ENCODE measurements at places on chromosomes 7 and 10.
A peak's percentile ranks its signal among the peaks of the same experiment; 100 is the strongest.

DNA sequence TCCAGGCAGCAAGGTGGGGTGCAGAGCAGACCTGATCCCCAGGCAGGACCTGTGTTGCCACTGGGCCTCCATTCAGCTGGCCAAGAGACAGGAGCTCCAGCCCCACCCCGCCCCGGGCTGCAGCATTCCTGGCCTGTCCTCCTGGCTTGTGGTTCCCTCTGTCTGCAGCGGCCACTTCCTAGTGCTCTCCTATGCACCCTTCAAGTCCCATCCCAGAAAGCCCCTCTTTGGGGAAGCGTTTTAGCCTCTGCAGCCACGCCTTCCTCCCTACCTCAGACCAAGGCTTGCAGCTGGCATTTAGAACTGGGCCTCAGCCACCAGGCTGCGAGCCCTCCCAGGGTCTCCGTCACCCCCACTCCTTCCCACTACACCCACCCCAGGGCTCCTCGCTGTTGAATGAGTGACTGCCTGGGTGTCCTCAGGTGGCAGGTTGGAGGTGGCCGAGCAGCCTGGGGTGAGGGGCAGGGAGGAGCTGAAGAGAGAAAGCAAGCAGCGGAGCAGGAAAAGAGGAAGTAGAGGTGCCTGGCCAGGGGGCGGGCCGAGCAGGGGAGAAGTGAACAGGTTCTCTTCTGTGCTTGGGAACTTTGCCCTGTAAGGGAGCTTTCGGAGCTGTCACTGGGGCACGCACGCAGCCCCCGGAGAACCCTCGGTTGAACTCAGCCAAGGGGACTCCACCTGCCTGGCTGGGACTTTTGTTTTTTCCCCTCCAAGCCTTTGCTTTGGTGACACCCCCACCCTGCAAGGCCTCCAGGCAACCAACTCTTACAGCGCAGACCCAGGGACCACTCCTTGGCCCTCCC, 109.1 kb upstream of the TNRC18 start:
- DNase-seq, result no peak

DNA sequence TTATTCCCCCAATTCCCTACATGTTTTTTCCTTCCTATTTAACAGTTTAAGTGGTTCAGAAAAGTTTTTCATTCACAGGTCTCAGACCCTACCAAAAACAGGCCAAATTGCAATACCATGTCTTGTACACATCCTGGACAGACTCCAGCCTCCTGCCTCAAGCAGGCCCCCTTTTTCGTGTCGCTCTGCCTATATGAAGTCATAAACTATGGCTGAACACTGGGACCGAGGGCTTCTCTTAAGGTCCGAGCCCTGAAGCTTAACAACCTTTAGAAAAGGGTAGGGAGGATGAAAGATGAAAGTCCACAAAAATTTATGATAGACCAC, 1.4 kb downstream of the FBXW4 start:
- DNase-seq, result no peak

GRCh38 chr7:98024075-98024474, 34.1 kb upstream of the OCM2 start:
- DNase-seq, result no peak

DNA sequence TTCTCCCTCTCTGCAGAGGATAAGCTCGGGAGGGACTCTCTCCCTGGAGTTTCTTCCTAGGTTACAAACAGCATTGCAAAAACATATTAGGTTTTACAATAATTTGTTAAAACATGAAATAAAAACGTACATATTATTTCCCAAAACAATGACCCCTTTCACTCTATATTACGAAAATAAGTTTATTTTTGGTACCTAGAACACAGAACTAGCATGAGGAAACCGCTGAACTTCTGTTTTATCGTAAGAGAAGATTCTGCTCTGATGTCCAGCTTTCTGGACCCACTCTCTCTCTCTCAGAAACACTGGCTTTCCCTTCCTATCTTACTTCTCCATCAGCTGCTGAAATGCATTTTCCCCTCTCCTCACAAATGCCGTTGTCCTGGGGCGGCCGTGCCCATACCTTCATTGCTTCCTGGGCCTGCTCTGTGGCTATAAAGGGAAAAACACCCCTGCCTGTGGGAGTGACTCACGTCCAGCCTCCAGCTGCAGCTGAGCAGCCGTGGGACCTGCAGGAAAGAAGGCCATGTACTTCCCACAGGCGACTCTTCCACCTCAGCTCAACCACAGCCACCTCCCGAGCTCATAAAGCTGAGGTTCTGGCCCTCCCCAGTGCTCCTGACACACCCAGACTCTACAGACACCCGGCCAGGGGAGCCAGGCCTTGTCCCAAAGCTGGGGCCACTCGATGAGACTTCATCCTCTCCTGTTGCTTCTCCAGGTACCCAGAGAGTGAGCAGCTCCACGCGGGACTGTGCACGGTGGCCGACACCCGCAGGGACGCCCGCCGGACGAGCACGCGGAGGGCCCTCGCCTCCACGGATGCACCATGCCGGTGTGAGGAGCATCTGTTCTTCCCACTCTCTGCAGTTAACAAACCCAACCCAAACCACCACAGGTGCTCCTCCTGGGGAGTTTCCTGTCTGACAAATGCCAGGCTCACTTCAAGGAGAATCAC, 3.1 kb downstream of the GPER1 start:
- no peak for DNase-seq

- no peak for DNase-seq
These were observed 76.3 kb downstream of the FGFR2 start for GRCh38 chr10:121521794-121522556.

- DNase-seq, result no peak
These were observed 5.4 kb downstream of the VIM start for GRCh38 chr10:17233286-17233991.

DNA sequence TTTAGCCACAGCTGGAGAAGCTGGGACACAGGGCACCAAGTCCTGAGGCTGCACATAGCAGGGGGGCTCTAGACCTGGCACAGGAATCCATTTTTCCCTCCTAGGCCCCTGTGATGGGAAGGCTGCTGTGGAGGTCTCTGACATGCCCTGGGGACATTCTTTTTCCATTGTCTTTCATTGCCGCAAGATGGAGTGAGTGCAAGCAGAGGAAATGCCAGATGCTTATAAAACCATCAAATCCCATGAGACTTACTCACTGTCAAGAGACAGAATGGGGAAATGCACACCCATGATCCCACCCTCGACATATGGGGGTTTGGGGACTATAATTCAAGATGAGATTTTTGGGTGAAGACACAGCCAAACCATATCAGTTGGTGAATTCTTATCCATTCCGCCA, 94.7 kb upstream of the FERD3L start:
- DNase-seq, result no peak

- no peak for DNase-seq
These were observed 88.6 kb upstream of the PPP1R3A start for GRCh38 chr7:114007386-114007785.

DNA sequence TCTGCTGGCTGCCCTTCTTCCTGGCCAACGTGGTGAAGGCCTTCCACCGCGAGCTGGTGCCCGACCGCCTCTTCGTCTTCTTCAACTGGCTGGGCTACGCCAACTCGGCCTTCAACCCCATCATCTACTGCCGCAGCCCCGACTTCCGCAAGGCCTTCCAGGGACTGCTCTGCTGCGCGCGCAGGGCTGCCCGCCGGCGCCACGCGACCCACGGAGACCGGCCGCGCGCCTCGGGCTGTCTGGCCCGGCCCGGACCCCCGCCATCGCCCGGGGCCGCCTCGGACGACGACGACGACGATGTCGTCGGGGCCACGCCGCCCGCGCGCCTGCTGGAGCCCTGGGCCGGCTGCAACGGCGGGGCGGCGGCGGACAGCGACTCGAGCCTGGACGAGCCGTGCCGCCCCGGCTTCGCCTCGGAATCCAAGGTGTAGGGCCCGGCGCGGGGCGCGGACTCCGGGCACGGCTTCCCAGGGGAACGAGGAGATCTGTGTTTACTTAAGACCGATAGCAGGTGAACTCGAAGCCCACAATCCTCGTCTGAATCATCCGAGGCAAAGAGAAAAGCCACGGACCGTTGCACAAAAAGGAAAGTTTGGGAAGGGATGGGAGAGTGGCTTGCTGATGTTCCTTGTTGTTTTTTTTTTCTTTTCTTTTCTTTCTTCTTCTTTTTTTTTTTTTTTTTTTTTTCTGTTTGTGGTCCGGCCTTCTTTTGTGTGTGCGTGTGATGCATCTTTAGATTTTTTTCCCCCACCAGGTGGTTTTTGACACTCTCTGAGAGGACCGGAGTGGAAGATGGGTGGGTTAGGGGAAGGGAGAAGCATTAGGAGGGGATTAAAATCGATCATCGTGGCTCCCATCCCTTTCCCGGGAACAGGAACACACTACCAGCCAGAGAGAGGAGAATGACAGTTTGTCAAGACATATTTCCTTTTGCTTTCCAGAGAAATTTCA, 1.7 kb downstream of the ADRB1 start:
- DNase-seq, result no peak

DNA sequence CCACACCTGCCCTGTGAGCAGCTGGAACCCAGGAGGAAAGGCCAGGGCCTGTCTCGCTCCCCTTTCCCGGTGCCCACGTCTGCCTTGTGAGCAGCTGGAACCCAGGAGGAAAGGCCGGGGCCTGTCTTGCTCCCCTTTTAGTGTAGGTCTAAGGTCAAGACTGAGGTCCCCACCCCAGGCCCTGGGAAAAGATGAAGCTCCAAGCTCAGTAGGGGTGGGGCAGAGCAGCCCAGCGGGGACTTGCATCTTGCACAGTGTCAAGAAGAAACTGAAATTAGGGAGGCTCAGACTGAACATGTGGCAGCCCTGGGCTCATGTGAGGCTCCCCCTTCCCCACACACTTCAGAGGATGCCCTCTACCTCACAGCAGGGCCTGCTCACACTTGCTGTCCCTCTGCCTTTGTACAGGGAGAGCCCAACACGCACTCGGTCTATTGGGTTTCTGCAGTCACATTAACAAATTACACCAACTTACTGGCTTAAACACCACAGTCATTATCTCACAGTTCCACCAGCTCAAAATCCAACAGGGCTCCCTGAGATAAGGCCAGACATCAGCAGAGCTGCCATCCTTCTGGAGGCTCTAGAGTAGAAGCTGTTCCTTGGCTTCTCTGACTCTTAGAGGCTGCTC, 12.4 kb downstream of the POLL start:
- no peak for DNase-seq

GRCh38 chr7:7639847-7640220, 718 bp upstream of the UMAD1 start:
- DNase-seq, result no peak

- no peak for DNase-seq
These were observed 214.4 kb upstream of the KIAA1217 start for GRCh38 chr10:23994459-23995046.

DNA sequence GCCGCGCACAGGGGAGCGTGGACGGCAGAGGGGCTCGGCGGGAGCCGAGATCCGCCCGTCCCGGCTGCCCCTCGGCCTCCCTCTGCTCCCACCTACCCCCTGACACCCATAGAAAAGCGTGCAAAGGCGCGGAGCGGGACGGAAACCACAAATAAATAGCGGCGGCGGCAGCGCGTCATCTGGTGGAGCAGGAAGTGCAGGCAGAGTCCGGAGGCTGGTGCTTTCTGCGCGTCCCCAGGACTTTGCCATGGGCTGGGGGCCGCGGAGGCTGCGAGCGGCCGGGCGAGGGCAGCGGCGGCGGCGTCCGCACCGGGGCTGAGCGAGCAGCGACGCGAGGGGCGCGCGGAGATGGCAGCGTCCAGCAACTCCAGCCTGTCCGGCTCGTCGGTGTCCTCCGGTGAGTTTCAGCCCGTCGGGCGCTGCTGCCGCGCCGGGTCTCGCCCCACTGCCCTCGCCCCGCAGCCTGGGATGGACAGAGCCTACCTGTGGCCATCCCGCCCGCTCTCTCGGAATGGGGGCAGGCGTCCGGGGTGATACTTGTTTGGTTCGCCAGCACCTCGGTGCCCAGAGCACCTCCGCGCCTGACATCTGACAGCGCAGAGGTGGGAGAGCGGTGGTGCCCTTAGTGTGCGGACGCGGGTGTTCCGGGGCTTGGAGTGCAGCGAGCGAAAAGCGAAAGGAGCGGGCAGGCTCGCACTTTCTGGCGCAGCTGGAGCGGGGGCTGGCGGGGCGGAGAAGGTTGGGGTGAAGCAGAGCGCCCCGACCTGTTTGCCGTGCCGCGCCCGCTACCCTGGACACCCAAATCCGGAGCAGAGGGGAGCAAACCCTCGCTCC, at the start of gene CHN2:
TSS of gene CHN2 (plus strand) at position 182 of the 834 bp plus-strand sequence.
- no peak for DNase-seq

GRCh38 chr7:77800158-77800557, 1.6 kb downstream of the PHTF2 start:
- no peak for DNase-seq

- DNase-seq, result no peak
These were observed 9.3 kb downstream of the KNDC1 start for GRCh38 chr10:133169173-133169947.

- DNase-seq, result no peak
These were observed 14.8 kb upstream of the CD36 start for GRCh38 chr7:80623503-80624252.

GRCh38 chr7:70042533-70042932, 444.3 kb downstream of the AUTS2 start:
- DNase-seq, result peak; percentile 48

GRCh38 chr10:99533496-99534449, 1.0 kb downstream of the NKX2-3 start:
- DNase-seq, result no peak

GRCh38 chr7:46387646-46388045, 466.6 kb upstream of the IGFBP3 start:
- DNase-seq, result no peak

DNA sequence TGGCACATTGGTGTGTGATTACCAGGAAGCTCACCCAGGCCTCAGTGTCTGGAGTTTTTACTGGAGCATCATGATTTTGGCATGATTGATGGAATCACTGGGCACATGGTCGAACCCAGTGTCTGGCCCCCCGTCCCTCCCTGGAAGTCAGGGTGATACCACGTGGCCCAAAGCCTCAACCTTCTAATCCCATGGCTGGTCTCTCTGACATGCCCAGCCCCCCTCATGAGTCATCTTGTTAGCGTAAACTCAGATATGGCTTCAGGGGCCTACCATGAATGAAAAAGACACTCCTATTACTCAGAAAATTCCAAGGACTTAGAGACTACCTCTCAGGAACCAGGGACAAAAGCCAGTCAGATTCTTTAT, 109.3 kb downstream of the GRK5 start:
- no peak for DNase-seq

DNA sequence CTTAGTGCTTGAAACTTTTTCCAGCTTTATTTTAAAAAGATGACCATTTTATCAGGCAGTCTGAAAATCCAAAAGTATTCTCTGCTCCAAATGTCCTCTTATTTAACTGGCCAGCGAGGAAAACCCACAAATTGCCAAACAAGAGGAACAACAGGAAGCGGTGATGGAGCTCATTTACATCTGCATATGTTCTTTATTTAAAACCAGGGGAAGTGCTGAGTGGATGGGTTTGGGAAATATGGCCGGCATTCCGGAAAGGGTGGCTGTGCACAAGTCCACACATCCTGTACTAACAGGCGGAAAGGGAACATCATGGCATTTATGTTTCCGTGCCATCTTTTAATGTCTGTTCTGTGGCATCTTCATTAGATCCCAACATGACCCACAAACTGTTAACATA, 974.5 kb downstream of the LRMDA start:
- no peak for DNase-seq
